ENCODE measurements at places on chromosomes 7 and 10.
A peak's percentile ranks its signal among the peaks of the same experiment; 100 is the strongest.

DNA sequence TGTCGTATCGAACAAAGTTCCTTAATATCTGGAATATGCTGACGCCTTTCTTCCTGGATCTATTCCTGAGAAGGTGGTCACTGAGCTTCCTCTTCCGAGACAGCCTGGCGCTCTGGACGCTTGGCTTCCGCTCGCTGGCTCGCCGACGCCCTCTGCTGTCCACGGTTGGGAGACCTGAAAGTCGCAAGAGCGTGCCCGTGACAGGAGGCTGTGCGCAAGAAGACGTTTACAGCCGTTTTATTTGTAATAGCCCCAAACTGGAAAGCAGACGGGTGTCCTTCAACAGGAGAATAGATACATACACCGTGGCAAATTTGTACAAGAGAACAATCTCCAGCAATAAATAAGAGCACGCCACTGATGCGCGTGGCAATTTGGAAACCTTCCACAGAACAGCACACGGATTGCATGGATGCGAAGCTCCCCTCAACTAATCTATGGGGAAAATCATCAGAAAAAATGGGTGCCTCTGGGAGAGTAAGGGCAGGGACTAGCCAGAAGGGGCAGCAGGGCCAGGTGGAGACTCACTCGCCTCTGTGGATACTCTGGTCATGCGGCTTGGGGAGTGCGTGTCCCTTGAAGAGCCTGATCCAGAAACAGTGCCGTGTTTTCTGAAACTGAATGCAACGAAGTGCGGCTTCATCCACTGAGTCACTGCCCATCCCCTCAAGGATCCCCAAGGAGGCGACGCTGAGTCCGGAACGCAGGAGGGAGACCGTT, 41.5 kb upstream of the BNIP3 start:
- peak; percentile 91 for DNase-seq

GRCh38 chr7:133957845-133958244, 169.3 kb upstream of the LRGUK start:
- no peak for DNase-seq

DNA sequence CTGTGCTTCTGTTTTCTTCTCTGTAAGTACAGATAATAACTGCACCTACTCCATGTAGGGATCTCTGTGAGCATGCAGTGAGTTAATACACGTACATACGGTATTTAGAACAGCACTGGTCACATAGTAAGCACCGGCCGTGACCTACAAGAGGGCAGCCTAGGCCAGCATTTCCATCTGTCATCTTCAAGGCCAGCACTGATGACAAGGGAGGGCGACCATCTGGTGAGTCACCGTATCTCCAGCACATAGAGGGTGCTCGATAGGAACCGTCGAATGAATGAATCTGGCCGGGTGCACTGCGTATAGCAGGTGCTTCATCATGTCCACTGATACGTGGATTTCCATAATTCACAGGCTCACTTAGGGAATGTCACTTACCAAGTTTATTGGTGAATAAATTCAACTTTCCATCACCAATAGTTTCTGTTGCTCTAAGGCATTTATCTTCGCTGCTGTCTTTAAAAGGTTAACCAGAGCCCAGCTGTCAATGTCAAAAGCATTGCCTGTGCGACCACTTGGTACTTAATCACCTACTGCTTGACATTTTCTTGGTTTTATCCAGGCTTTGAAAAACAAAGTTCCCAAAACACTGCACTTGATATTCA, 8.3 kb downstream of the NOD1 start:
- peak; percentile 28 for DNase-seq

- no peak for DNase-seq
Measured at GRCh38 chr7:121079425-121080169, 91.1 kb downstream of the CPED1 start.

GRCh38 chr10:110350812-110351211, 46.1 kb upstream of the SMNDC1 start:
- no peak for DNase-seq

DNA sequence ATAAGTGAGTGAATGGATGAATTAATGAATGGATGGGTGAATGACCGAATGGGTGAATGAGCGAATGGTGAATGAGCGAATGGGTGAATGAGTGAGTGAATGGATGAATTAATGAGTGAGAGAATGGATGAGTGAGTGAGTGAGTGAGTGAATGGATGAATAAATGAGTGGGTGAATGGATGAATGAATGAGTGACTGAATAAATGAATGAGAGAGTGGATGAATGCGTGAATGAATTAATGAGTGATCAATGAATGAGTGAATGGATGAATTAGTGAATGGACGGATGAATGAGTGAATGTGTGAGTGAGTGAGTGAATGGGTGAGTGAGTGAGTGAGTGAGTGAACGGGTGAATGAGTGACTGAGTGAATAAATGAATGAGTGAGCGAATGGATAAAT, 49.5 kb upstream of the HMX3 start:
- no peak for DNase-seq

- DNase-seq, result no peak
Measured at GRCh38 chr7:156100086-156100485, 287.8 kb upstream of the SHH start.

- DNase-seq, result no peak
Measured at GRCh38 chr10:2392145-2392812, 655.0 kb upstream of the ADARB2 start.

- no peak for DNase-seq
Measured at GRCh38 chr7:105003872-105004510, 10.0 kb upstream of the KMT2E start.

DNA sequence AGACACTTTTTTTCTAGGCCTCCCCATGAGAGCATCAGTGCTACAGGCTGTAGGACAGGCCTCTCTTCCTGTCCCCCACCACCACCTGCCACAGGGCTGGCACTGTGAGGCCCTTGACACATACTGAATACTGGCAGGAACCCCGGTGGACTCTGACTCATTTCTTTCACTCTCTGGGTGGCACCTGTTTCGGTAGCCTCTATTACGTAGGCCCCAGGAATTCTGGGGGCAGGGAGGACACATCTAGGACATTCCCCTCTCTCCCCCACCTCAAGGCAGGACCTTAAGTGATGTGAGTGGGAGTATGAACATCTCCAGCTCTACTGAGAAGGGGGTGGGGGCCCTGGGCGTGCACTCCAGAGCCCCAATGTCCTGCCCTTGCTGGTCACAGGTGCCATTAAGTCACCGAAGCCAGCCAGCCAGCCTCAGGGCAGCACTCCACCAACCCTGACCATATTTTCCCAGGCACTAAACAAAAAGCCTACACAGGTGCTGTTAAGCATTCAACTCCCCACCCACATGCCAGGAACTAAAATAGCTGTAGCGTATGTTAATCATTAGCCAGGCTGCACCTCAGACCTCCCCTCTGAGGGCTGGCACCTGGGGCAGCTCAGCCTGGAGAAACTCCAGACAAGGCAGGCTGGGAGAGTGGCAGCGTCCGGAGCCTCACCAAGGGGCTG, 8.9 kb downstream of the ANXA11 start:
- DNase-seq, result peak; percentile 96

GRCh38 chr7:128157906-128158305, 83.2 kb upstream of the LEP start:
- DNase-seq, result no peak

DNA sequence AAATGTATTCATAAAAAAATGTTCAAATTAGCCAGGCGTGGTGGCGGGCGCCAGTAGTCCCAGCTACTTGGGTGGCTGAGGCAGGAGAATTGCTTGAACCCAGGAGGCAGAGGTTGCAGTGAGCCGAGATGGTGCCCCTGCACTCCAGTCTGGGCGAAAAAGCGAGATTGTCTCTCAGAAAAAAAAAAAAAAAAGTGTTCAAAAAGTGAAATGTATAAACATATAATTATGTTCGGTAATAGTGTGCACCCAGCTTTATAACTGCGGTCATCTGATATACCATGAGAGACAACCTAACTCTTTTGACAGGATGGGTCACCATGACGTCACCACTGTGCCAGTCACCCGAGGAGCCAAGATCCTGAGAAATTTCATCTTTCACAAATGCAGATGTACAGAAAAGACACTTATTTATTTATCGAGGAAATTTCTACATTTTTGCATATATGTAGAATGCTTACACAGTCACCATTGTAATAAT, 594 bp upstream of the RP9 start:
- DNase-seq, result no peak

DNA sequence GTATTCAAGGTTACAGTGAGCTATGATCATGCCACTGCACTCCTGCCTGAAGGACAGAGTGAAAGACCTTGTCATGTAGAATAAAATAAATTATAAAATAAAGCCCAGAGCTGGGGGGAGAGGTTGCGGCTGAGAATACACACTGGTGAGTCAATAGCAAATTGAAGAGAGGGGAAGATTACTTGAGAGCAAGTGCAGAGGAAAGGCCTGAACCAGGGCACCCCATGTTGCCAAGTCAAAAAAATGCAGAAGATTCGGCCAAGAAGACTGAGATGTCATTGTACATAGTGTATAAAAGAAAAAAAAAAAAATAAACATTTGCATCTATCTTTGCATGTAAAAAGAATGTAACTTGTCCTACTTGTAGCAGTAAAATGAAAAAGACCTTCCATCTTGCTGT, 32.5 kb downstream of the RHEB start:
- no peak for DNase-seq

- DNase-seq, result peak; percentile 24
Measured at GRCh38 chr10:63157845-63158624, 24.9 kb downstream of the NRBF2 start.

DNA sequence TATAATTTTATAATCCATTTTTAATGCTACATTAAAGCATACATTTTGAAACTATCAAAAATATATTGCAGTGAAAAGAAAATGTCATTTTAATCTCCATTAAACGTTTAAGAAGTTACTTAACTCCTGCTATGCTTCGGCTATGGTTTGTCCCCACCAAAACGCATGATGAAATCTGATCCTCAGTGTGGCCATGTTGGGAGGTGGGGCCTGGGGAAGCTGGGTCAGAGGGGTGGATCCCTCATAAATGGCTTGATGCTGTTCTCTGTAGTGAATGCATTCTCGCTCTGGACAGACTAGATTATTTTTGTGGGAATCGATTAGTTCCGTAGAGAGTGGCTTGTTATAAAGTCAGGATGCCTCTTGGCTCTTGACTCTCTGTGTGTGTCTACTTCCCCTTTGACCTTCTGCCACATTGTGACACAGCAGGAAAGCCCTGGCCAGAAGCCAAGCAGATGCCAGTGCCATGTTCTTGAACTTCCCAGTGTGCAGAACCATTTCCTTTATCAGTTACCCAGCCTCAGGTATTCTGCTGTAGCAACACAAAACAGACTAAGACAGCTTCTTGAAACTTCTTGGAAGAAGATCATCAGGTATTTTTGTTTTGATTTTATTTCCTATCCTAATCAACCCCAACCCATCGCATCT, 77.8 kb downstream of the TCERG1L start:
- no peak for DNase-seq

DNA sequence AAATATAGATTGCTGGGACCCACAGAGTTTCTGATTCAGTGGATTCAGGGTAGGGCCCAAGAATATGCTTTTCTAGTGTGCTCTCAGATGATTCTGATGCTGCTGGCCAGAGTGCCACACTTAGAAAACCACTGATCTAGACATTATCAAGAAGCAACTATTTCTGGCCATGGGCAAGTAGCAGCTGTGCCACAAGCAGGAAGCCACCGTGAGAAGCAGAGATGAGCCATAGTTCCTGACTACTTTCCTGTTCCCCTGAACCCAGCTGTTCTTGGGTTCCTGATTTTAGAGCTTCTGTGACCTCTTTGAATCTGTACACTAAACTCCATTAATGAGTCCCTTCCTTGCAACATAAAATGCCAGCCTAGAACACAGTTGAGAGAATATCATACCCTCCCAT, 38.1 kb upstream of the PIK3AP1 start:
- DNase-seq, result peak; percentile 44

DNA sequence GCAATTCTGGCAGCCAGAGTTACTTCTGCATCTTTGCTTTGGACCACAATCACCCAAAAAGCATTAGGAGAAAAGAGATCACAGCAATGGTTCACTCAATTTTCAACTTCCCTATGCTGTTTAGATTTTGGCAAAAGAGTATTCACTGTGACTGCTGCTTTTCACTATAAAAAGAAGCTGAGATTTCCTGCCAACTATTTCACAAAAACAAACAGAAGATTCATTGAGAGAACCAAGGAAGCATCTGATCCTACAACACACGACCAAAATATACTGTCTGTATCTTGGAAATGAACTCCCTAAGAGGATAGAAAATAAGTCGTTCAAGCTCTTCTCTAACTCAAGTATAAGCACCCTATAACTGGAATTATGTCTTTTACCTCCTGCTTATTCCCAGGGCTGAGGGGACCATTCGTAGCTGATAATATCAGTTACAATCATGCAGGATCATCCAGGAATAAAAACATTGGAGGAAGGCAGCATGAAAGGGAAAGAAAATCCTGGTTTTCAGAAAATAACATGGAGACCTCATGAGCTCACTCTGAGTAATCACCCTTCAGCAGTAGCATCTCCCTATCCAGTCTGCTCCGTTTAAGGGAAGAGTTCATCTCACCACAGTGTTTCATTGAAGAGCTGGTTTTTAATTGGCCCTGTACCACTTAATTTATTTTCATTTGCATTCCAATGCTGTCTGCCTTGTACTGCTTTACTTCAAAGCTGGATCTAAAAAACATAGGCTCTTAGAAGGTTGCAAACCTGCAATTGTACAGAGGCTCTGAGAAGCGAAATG, 256.2 kb downstream of the PAXIP1 start:
- DNase-seq, result no peak

- DNase-seq, result no peak
Measured at GRCh38 chr10:5800782-5801181, 12.5 kb downstream of the GDI2 start.

- no peak for DNase-seq
Measured at GRCh38 chr10:116915340-116915739, 66.0 kb downstream of the ENO4 start.

DNA sequence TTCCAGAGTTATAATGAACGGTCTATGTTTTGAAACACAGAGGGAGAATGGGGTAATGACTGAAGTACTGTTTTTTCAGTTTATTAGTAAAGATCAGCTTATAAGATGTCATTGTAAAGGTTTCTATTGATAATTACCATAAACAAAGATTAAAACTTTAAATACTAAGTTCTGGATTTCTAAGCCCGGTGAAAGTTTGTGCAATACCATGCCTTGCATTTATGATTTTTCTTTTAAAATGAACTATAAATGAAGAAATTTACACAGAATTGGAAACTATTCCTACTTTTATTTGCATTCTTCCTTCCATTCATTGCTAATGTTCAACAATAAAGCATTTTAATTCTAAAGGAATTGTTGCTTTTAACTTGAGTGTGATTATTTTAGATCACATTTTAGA, 4.9 kb downstream of the MEOX2 start:
- no peak for DNase-seq

- DNase-seq, result peak; percentile 35
Measured at GRCh38 chr10:78623578-78624215, 445.1 kb upstream of the ZMIZ1 start.
